ENCODE measurements at places on chromosomes 13 and 19.
A peak's percentile ranks its signal among the peaks of the same experiment; 100 is the strongest.

- H3K27me3 ChIP-seq, result peaks cover 4% of the 10 kb centered on the region
- no peak overlapping the region for H3K4me3 ChIP-seq
- no peak overlapping the region for H3K27ac ChIP-seq
- peaks cover 10% of the 10 kb centered on the region for H3K4me1 ChIP-seq
- H3K36me3 ChIP-seq, result no peaks in the 10 kb centered on the region
These were observed 4.3 kb upstream of the TMEM255B start for GRCh38 chr13:113754691-113755090.

DNA sequence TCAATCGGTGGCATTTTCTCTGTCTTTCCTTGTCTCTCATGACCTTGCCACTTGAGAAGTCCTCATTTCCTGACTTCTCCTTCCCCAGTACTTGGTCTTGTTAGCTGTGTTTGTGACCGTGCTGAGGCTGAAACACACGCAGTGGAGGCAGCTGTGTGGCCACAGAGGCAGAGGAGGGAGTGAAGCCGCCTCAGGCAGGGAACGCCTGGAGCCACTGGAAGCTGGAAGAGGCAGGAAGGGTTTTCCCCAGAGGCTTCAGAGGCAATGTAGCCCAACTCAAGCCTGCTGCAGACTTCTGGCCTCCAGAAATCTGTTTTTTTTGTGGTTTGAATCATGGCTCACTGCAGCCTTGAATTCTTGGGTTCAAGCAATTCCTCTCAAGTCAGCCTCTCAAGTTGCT lies 29.2 kb upstream of the ARGLU1 start:
- H3K36me3 ChIP-seq, result no peaks in the 10 kb centered on the region
- no peak overlapping the region for H3K27ac ChIP-seq
- no peak overlapping the region for H3K4me3 ChIP-seq
- H3K4me1 ChIP-seq, result no peaks in the 10 kb centered on the region

DNA sequence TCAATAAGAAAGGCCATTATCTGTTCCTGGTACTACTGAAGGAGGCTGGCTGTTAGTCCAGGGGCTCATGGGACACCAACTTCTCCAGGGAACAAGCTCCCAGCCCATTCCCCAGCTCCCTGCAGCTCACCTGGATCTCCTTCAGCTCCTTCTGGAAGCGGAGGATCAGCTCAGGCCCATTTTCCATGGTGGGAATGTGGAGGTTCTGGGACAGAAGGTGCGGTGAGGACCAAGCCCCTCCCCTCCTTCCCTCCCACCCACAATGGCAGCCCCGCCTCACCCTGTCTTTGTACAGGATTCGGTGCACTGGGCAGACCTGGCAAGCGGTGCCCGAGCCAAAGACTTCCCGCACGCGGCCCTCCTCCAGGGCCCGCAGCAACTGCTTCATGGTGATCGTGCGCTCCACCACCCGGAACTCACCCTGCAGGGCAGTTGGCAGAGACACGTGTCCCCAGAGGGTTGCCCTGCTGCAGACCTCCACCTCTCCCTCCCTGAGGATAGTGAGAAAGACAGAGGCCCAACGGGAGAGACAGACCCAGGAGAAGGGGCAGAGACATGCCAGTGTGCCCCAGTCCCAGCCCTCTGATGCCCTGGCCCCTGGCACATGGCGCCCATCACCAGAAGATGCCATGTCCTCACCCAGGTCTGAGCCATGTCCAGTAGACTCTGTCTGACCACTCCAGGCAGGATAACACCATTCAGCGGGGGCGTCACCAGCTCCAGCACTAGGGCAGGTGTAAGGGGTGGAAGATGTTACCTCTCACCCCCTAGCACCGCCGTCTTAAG lies 14.3 kb downstream of the BCAT2 start:
- H3K36me3 ChIP-seq, result no peaks in the 10 kb centered on the region
- no peak overlapping the region for H3K4me3 ChIP-seq
- H3K27me3 ChIP-seq, result no peaks in the 10 kb centered on the region
- peaks cover 14% of the 10 kb centered on the region for H3K4me1 ChIP-seq

DNA sequence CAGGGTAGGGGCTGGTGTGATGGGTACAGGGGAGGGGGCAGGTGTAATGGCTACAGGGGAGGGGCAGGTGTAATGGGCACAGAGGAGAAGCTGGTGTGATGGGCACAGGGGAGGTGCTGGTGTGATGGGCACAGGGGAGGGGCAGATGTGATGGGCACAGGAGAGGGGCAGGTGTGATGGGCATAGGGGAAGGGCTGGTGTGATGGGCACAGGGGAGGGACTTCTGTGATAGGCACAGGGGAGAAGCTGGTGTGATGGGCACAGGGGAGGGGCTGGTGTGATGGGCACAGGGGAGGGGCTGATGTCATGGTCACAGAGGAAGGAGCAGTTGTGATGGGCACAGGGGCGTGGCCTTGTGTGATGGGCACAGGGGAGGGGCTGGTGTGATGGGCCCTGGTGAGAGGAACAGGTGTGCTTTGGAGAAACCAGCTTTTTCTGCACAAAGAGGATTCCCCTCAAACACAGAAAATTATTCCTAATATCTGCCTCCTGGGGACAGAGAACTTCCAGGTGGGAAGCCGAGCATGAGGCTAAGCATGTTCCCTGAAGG lies 38.6 kb upstream of the POP4 start:
- no peaks in the 10 kb centered on the region for H3K4me1 ChIP-seq
- H3K36me3 ChIP-seq, result no peaks in the 10 kb centered on the region
- H3K27me3 ChIP-seq, result peaks cover 88% of the 10 kb centered on the region
- H3K27ac ChIP-seq, result no peak overlapping the region
- ATAC-seq, result no peak

GRCh38 chr13:19601749-19602725 lies 31.4 kb upstream of the MPHOSPH8 start:
- no peaks in the 10 kb centered on the region for H3K36me3 ChIP-seq
- peak overlapping the region; percentile 62 for H3K4me3 ChIP-seq
- no peaks in the 10 kb centered on the region for H3K4me1 ChIP-seq
- H3K27me3 ChIP-seq, result peaks cover 64% of the 10 kb centered on the region

DNA sequence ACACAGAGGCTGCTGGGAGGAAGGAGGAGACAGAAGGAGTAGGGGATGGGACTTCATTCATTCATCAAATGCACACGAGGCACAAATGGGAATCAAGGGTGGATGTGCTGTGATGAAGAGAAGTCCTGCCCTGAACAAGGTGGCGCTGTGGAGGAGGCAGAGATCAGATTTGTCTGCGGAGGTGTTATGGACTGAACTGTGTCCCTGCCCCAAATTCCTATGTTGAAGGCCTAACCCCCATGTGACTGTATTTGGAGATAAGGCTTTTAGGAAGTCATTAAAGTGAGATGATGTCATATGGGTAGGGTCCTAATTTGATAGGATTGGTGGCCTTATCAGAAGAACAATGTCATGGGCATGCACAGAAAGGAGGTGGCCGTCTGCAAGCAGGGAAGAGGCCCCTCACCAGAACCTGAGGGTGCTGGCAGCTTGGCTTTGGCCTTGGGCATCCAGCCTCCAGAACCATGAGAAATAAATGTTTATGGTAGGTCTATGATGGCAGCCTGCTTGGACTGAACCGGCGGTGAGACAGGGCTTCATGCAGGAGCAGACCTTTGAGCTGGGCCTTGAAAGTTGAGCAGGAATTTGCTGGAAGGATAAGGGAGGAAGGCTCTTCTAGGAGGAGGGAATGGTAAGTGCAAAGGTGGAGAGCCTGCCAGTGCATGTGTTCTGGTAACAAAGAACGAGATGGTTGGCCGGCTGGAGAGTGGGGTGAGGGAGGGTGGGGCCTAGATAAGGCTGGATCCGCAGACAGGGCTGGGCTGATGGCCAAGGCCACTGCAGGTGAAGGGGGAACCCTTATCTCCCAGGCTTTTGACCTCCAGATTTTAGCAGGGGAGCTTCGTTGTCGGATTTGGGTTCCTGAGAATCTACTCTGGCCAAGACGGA lies 2.7 kb upstream of the CEBPA start:
- peak overlapping the region; percentile 90 for H3K27ac ChIP-seq
- peaks cover 20% of the 10 kb centered on the region for H3K27me3 ChIP-seq
- H3K4me1 ChIP-seq, result peaks cover 45% of the 10 kb centered on the region
- no peak for ATAC-seq

Measured in gastroesophageal sphincter (tissue), 4 donors.